ENCODE measurements at places on chromosomes 6 and 20. TPM values are rescaled to one million over a fixed set of nuclear protein-coding genes. Genes with fewer than 3 reads are reported as not detected.

The ISM1 gene
- total RNA-seq, result 0.71 TPM

The MICB gene
- 11.3 TPM for total RNA-seq

The SH3BGRL2 gene
- total RNA-seq, result 22.0 TPM

The TAP1 gene
- 79.3 TPM for total RNA-seq

DNA sequence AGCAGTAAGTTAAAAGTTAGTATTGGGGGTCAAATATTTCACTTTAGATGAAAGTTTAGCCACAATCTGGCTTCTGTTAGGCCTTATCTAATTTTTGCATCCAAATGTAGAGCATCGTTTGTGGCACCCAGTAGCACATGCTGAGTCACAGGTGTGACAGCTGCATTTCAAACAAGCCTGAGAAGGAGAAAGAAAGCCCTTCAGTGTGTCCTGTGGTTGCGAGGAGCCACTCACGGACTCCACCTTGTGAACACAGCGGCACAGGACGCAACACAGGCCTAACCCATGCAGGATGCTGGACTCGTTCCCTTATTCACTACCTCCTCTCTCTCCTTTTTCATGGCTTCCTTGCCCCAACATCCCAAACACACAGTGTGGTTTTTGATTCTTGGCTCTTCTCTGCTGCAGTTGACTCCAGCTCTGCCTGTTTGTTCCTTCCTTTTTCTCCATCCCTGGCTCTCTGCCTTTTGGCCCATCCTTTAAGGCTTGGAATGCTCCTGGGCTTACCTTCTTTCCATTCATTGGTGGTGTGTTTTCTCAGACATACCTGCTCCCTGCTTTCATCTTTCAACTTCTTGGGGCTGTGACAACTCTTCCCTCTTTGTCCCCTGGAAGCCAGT lies 124.2 kb downstream of the SLC16A10 start:
- no peak for DNase-seq

- no peak for DNase-seq
Measured at GRCh38 chr6:148524976-148525375, 182.3 kb downstream of the SASH1 start.

- DNase-seq, result no peak
Measured at GRCh38 chr20:37885593-37886503, 17.1 kb upstream of the VSTM2L start.

DNA sequence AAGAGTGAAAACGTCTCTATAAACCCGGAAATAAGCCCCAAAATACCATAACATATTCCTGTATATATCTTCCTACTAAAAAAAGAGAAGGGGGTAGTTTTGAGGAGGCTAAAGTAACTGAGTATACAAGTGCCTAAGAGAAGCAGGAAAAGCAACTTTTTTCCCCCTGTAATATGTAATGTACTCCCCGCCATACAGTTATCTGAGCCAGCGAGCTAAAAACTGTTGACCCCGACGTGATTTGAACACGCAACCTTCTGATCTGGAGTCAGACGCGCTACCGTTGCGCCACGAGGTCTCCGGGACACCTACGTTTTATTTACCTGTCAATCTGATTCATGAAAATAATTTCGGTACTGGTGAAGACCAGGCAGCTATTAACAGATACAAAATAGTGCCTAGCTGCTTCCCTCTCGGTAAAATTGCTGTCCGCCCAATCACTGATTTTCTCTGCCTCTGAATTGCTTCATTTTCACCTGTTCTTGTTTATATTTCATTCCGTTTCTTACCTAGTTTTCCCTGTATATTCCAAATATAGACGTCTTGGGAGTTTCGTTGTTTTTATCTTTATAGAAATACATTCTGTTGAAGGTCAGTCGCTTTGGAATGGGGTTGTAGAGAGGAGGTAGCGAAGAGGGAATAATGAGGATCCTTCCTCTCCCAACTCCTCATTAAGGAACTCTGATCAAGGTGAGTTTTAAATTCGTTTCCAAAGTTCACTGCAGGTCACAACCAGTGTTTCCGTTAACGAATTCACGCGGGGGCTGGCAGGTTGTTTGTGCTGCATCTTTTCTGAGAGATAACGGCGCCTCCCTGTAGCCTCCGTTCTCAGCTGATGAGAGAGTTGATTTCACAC lies 33.6 kb upstream of the BTN3A2 start:
- DNase-seq, result no peak

DNA sequence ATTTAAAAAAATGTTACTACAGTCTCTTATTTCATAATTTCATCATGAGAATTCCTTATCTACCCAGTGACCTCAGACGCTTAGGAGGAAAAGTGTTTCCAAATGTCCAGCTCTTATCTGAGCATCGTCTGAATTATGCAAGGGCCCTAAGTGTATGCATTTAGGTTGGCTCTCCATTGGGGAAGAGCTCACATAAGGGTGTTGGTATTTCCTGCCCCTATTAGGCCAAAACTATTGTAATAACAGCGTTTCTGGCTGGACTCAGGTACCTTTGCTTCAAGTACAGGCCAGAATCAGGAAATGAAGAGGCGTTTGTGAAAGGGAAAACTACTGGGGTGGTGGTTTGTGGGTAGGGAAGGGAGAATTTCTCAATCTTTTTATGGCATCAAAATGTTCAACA lies 40.4 kb upstream of the SGK1 start:
- DNase-seq, result no peak

DNA sequence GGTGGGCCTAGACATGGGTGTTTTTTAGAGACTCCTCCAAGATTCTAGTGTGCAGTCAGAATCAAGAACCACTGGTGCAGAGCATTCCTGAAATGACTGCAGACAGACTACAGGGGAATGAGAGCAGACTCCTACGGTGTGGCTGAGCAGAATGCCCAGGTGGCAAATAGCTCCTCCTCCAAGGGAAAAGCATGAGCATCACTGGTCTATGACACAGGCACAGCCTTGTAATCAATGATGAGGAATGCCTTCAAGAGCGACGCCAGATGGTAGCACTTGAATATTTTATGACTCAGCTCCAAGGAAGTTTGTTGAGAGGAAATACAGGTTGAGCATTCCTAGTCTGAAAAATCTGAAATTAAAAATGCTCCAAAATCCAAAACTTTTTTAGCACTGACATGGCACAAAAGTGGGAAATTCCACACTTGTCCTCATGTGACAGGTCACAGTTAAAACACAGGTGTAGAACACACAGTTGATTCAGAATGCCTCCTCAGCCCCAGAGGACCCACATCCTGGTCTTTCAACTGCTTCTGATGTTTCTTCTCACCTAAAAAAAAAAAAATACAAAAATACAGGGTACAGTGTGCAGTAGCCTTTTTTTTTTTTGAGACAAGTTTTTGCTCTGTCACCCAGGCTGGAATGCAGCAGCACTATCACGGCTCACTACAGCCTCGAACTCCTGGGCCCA lies 10.6 kb upstream of the FAM8A1 start:
- DNase-seq, result no peak

DNA sequence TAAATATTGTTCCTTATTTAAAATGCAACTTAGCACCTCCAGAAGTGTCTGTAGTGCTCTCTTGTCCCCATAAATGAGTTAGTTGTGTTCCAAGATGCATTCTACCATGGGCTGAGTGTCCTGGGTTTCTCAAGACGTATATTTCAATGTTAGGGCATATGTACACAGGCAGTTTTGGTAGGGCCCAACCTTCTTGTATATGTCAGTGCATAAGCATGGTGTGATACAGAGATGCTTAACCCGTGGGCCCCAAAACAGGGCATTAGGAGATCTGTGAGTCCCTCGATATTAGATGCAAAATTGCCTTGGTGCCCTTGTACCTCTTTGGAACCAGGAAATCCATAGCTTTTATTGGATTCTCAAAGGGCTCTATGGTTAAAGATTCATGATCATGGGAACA lies 91.5 kb upstream of the HIVEP1 start:
- no peak for DNase-seq

- no peak for DNase-seq
Measured at GRCh38 chr6:57063847-57064246, 17.4 kb downstream of the KIAA1586 start.

GRCh38 chr20:46721476-46721875 lies 12.0 kb downstream of the SLC2A10 start:
- no peak for DNase-seq

GRCh38 chr20:17636523-17637412 lies 45.3 kb downstream of the RRBP1 start:
- DNase-seq, result peak; percentile 41

GRCh38 chr6:17986656-17987446 lies 584 bp downstream of the KIF13A start:
- DNase-seq, result peak; percentile 43

- no peak for DNase-seq
Measured at GRCh38 chr20:43554369-43554768, 4.5 kb upstream of the SGK2 start.

DNA sequence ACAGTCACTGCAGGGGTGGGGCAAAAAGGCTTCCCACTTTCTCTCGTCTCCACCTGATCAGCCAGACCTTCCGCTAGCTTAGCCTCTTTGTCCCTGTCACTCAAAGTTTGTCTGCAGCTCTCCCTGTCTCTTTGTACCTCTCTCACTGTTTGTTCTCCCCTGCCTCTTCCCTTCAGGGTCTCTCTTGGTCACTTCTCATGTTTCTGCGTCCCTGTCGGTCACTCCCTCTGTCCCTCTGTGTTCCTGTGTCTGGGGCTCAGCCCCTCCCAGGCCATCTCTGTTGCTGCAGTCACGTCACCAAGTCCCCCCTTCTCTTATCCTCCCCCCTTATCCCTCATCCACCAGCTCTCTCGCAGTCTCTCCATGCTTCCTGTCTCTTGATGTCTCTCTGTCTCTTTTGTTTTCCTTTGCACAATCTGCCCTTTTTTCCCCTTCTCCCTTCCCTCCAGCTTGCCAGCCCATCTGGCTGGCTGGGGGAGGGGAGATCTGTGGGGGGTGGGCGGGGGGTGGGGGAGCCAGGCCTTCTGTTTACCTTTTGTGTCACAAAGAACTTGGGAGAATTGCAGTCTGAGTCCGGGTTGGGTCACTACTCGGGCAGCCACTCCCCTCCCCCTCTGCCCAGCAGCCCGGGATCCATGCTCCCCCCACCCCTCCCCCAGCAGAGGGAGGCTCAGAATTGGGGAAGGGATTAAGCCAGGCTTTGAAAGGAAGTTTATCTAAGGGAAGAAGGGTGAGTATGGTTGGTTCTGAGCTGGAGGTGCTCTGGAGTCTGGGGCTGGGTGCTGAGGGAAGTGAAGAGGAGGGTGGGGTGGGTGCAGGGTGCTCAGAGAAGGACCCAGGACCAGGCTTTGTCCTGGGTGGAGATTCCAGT lies 32.3 kb downstream of the FOXP4 start:
- DNase-seq, result no peak

GRCh38 chr6:167963589-167964057 lies 33.8 kb upstream of the KIF25 start:
- no peak for DNase-seq

DNA sequence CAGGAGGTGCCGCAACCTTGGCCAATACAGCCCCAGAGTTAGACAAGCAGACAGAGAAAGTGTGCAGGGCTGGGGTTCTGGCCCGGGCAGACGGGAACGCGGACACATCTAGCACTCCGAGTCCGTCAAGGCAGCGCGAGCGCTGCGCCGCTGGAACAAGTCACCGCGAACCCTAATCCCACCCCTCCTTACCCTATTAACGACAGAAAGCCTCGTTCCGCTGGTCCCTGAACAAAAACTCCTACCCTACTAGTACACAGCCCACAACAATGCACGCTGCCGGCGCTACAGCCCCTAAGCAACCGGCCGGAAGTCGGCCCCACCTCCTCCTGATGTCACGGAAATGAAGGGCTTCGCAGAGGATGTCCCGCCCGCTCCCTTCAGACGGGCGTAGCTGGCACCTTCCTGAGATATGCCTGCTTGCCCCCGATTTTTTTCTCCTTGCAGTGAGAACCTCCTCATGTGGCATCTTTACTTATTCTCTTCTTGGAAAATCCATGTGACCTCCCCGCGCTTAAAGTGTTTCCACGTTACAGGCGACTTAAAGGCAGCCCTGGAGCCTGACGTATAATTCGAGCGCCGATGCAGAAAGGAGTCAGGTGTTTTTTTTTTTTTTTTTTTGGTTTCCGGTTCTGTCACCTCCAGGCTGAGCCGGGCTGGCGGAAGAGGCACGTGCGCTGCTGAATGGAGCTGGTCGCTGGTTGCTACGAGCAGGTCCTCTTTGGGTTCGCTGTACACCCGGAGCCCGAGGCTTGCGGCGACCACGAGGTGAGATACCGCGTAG lies at the start of the genes C6orf52 and PAK1IP1:
C6orf52 (minus strand) TSS at position 315 of the 784 bp plus-strand sequence. CDS start 7,066 bp downstream, outside the sequence.
PAK1IP1 (plus strand) TSS at position 671 of the 784 bp plus-strand sequence; CDS start at position 685, 14 bp downstream.
- peak; percentile 95 for DNase-seq

DNA sequence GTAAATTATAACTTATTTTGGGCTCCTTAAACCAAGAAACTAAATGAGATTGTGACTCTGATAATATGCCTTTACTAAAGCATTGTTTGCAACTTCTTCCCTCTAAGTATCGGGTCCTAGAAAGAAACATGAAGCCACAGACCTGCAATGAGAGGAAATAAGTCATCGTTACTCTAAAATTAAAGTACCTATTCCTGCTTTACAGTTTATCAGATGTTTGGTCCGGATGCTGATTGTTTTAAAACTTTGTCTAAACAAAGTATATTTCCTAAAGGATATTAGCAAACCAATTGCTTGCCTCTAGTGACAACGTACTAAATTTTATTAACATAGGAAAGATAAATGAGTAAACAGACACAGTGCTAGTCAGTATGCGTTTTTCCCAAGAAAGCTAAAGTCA lies 216.8 kb downstream of the GJA1 start:
- no peak for DNase-seq

- DNase-seq, result no peak
Measured at GRCh38 chr20:45266977-45267376, 12.6 kb upstream of the SLPI start.

DNA sequence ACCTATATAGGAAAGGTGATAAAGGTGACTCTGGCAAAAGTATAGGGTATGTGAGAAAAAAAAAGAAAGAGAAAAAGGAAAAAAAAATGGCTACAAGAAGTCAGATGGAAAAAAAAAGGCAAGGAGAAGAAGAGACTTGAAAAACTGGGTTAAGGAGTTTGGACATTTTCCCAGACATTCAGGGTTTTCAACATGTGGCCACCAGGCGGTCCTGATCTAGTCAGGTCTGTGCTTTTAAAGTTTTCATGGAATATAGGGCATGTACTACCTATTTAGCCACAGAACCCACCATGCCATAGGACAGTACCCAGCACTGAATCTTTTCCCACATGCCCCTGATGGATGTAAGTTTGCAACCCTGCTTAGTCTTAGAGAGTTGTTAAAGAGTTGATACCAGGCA lies 433.7 kb downstream of the MAFB start:
- DNase-seq, result no peak

DNA sequence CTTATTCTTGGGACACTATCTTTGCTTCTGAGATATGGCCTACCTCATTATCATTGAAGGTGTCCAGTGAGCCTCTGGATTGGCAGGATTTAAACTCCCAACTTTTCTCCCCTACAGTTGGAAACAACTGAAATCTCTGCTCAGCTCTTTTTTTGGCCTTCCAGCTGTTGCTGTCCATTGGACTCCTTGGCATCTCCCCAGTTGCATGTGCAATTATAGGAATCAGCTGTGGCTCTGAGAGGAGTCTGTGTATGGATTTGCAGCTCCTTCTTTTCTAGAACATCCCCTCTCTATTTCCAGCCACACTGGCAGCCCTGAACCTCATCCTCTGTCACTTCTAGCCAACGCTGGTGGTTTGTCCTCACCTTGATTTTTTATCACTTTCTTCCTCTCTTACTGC lies 21.2 kb downstream of the RAB22A start:
- peak; percentile 78 for DNase-seq

DNA sequence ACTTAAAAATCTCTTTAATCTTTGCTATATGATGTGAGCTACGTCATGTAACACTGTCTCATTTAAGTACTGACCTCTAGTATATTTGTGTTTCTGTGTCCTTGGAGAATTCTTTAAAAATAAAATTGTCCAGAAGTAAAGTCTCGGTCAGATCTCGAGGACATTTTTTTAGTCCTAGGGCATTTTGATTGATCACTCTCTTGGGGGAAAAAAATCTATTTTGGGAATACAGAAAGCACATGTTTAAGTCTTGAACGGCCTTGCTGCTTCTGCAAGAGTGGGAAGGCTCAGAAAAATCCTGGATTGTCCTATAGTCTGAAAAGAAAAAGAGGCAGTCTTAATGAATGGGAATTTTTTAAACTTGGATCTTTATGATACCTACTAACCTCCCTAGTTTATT lies 234.3 kb downstream of the UTRN start:
- DNase-seq, result no peak
